Effector CD8-positive, alpha-beta T cell (primary cell): ENCODE measurements at places on chromosomes 3 and 15.

DNA sequence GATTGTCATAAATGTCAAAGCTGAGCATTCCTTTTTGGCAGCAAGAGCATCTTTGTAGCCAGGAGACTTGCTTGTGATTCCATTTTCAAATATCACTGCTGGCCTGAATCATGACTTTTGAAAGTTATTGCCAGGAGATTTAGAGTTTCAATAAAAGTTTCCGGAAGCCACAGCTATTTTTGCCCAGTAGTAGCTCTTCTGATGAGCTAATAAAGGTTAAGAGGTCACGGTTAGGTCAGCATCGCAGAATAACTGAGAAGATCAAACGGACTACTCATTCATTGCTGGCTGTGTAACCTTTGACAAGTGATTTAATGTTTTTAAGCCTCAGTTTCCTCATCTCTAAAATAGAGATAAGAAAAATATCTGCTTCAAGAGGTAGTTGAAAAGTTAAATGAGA, 105.1 kb upstream of the ETV5 start:
- no peak for DNase-seq

DNA sequence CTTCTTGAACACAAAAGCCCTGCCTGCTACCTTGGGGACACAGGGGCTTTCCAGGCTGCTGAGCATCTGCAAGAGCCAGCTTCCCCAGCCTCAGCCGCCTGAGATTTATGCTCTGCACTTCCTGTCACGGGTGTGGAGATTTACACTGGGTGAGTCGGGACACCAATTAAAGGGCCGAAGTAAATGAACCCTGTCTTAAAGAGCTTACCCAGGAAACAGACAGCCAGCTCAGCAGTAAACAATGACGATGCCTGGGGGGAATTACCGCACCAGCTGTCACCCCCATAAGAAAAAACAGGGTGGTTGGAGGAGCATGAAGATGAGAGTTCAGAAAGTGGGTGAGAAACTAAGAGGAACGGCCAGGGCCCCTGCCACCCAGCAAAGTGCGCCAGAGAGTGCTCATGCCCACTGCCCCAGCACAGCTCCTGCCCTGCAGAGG, 37.5 kb upstream of the IQSEC1 start:
- DNase-seq, result peak; percentile 7

GRCh38 chr3:123085932-123086627, 19.3 kb downstream of the PDIA5 start:
- DNase-seq, result no peak

DNA sequence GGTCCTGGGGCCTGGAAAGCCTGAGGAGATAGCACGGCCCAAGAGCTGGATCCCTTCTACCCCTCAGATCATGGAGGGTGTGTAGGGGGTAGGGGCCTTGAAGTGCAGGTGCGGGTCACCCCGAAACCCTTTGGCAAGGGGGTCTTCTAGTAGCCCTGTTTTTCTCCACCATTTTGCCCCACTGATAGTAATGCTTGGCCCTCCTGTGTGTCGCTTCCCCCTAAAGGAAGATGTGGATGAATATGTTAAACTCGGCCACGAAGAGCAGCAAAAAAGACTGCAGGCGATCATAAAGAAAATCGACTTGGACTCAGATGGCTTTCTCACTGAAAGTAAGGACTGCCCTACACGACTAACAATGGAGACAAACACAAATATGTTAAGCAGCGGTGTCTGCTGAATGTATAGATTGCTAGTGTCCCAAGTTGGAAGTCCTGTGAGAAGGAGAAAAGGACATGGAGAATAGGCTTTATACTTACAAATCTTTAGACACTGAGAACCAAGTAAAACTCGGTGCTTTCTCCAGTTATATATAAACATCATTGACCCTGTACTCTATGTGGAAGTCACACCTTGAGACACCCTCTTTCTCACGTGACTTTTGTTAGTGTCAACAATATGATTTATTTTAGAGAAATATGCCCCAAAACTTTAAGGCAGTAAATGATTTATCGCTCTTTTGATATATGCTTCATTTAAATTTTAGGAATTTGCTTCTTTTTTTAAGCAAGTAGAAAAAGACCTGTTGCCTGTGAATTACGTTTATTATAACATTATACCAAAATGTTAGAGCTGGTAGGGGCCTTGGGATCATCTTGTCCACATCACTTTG, 802 bp downstream of the RCN2 start:
- DNase-seq, result peak; percentile 5

DNA sequence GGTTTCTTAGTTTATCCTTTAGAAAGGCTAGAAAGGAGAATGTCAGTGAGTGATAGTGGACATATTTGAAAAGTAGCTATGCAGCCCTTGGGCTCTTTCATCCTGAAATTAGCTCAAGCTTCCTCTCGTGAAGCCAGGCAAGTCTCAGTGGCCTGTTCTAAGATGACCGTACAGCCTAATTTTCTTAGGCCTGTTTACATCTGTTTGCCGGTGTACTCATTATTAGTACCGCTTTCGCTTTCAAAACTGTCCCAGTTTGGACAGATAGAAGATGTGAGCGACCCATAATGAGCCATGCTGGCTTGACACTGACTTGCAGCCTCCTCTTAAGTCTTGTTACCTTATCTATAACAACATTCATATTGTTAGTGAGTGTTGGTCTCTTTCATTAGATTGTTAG, 5.7 kb upstream of the ARL14 start:
- DNase-seq, result no peak
